ENCODE measurements at places on chromosomes 1 and 21.

DNA sequence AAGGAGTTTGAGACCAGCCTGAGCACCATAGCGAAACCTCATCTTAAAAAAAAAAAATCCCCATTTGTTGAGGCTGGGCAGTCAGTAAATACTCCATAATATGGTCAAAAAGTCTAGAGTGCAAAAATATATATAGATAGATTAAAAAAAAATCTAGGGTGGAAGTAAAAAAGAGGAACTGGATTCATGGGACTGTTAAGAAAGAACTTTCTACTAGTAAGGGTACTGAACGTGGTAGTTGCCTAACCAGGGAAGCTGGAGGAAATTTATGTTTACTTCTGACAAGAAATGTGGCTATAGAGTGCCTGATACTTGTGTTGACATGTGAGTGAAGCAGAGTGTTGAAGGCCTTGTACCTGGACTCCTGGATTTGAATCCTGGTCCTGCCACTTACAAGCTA lies 265.9 kb upstream of the FAM78B start:
- DNase-seq = no peak

GRCh38 chr1:239233626-239234025 lies 152.7 kb upstream of the CHRM3 start:
- no peak for DNase-seq

DNA sequence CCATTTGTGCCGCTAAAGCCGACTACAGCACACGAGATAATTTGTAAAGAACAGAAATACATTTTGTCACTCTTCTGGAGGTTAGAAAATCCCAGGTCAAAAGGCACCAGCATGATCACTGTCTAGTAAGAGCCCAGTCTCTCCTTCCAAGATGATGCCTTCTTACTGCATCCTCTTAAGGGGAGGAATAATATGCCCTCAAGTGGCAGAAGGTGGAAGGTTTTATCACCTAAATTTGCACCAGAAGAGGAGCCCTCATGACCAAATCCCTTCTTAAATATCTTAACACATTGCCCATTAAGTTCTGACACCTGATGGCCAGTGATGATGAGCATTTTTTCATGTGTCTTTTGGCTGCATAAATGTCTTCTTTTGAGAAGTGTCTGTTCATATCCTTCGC lies 326.7 kb upstream of the RGS18 start:
- no peak for DNase-seq

DNA sequence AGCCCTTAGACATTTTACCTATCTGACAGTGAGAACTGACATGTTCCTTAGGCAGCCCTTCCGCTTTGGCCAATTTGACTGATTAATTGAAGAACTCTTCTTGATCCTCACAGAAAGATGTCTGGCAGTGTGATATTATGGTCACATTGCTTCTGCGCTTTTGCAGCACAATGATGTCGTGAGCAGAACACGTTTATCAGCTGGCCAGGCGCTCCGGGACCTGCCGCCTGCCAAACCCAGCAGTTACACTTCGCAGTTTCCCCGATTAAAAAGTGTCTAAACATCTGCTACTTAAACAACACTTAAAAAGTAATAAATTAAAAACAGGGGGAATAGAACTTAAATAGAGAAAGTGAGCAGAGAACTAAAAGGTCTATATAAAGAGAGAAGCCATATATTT lies 103.5 kb upstream of the ETS2 start:
- DNase-seq = no peak

DNA sequence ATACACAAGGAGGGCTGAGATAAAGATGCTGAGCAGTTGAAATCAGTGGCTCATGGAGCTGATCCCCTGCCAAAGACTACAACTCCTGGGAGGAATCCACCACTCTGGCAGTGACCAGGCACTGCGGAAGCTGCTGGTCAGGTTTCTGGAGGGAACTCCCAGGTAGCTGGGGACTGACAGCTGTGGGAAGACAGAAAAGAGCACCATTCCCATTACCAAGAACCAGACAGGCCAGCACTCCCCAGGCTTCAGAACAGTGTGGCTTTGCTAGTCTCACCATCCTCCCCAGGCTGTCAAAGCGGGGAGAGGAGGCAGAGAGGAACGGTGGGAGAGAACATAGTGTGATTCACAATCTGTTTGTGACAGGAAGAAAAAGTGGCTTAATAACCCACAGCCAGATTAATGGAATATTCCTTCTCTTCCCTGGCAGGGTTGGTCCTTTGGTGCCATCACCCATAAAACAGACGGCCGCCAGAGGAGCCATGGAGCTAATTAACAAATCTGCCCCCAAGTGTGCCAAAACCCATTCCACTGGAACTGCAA lies 92.1 kb downstream of the MAB21L3 start:
- DNase-seq = no peak

- no peak for DNase-seq
Measured at GRCh38 chr1:244237445-244237844, 186.4 kb downstream of the ZBTB18 start.

DNA sequence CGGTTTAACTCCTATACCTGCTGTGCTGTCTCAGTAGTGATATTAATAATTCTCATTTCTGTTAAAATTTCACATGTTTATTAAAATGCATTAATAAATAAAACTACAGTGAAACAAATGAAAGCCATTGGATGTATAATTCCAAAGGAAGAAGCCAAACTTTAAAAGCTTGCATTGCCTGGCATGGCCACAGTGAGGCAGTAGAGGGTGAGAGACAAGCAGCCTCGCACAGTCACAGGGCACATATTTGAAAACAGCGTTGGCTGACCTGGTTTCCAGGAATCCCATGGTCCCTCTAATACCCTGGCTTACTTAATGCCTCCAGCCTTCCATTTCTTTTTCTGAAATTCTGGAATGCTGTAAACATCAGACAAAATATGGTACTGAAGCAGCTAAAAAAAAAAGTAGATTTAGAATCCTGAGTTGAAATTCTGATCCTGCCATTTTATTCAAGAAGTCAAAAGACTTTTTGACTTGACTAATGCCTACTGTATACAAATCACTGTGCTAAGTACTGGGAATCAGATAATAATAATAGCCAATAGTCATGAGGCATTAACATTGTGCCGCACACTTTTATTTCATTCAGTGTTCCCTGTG lies 6.7 kb upstream of the RNASEL start:
- peak; percentile 44 for DNase-seq

- DNase-seq = no peak
Measured at GRCh38 chr1:197976368-197976767, 59.2 kb downstream of the LHX9 start.

GRCh38 chr1:23801338-23801748 lies 789 bp upstream of the GALE start:
- DNase-seq = no peak

GRCh38 chr1:26145041-26145959 lies 13.6 kb upstream of the FAM110D start:
- peak; percentile 52 for DNase-seq

DNA sequence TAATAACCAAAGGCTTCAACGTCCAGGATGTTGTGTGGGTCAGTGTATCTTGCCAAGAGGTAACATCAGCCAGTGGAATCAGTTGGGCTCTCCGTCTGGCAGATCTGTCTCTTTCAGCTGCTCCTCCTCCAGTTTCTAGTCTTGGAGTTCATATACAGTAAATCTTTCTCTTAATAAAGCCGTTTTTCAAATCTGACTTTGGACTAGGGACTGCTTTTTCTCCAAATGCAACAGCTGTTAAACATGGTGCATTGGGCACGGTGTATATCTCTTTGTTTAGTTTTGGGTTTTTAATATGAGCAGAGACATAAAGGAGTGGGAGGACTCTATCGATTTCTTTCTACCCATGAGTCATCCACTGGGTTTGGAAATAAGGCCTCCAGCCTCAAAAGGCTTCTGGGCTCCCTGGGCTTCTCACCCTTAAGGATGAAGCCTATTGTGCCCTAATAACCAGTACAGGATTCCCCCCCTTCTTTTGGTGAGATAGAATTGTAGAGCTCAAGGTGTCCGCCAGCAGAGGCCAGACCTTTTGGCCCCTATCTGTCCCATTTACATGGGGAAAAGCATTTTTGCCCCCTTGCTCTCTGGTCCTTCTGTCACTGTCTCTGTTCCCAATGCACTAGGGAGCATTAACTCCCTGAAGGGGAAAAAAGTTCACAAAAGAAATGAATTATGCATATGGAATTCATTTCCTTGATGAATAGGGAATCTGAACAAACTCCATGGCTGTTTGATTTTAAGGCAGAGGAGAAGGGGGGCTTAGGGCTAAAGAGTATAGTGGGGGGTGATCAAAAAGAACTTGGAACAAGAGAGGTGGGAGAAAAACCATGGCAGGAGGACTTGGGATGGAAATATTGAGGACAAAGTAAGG lies 86.0 kb downstream of the PBX1 start:
- DNase-seq = no peak

DNA sequence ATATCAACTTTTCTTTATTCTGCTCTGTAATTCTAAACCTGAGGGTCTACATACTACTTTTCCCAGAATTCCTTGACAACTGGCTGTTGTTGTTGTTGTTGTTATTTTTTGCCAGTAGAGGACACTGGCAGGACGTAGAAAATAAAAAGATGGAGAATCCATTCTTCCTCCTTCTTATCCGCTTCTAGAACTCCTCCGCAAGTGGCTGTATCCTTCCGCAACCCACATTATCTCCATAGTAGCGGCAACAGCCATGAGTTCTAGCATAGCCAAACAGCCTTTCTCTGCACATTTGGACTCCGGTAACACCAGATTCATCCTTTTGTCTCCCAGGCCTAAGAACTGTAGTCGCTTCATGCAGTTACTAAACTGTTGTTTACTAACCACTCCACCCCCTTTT lies 91.1 kb upstream of the CACHD1 start:
- no peak for DNase-seq

GRCh38 chr21:40386294-40386911 lies 460.6 kb downstream of the DSCAM start:
- peak; percentile 47 for DNase-seq

GRCh38 chr1:14803002-14803789 lies 204.7 kb downstream of the KAZN start:
- no peak for DNase-seq

DNA sequence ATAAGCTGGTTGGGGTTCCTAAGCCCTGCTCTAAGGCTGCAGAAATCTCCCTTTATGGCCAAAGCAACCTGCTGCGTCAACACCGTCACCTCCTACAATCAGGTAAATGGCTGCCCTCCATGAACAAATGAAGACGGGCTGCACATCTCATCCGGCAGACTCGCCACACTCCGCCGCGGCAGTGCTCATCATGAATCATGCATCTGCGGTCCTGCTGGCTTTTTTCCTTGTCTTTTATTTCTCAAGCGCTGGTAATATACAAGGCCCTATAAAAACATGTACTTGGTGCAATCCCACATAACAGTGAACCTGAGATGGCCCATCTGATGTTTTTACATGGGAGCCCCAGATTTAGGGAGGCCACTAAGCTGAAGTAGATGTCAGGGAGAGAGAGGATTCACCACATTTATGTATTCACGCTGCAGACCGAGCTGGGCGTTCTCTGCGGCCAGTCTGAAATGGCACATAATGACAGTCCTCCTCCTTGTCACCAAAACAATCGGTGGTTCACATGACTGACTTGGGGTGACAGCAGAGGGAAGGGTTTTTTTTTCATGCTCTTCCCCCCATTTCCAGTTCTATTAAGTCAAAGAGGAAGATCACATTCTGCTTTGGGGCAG lies 91.6 kb downstream of the KAZN start:
- DNase-seq = peak; percentile 66

DNA sequence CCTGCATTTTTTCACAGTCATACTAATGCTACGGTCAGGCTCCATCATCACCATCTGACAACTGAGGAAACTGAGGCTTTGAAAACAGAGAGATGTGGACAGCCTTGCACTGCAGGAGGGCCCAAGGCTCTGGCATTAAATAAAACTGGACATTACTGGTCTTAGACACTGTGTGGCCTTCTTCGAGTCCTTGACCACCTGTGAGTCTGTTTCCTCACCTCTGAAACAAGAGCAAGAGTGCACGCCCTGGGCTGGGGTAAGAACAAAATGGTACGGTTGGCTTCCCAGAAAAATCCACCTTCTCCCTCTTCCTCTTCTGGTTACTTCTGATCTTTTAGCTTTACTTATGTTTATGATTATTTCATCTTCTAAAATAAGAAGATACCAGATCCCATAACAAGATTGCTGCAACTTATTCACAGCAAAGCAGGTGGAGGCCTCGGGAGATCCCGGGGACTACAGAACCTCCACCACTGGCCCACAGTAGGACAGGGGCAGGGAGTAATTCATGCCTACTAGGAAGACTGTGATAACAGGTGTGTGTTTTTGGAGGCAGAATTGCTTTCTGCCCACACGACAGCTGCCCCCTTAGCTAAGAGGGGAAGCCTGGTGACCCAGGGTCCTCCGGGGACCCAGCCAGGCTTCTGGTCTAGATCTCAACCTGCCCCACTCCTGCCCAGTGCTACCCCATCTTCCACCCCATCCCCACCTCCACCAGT lies 156.4 kb upstream of the EDN2 start:
- DNase-seq = no peak

DNA sequence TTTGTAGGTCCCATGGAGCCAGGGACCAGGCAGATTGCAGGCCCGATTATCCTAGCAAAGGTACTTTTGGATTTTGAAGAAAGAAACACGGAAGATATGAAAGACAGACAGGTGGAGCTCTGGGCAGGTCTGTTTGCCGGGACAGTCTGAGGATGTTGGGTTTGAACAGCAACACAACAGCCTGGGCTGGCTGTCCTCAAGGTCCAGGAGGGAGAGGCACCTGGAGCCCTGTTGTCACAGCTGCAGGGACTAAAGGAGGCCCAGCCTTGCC lies 14.6 kb downstream of the H6PD start:
- DNase-seq = no peak

GRCh38 chr1:60937720-60938119 lies 144.6 kb upstream of the NFIA start:
- no peak for DNase-seq

DNA sequence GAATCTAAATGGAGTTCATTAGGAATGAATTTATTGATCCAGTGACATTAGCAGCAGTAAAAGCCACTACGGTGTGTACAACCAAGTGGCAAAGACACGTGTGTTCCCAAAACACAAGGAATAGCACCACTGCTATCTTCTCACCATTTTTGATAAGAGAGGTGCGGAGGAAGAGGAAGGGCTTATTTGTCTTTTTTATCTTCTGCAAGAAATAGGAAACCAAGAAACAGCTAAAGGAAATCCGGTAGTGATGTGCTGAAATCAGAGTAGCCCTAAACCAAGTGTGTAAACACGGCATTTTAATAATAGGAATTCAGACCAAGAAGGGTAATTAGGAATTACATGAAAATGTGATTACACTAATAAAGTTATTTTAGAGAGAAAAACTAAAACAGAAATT lies 9.1 kb upstream of the SCYL3 start:
- DNase-seq = no peak

DNA sequence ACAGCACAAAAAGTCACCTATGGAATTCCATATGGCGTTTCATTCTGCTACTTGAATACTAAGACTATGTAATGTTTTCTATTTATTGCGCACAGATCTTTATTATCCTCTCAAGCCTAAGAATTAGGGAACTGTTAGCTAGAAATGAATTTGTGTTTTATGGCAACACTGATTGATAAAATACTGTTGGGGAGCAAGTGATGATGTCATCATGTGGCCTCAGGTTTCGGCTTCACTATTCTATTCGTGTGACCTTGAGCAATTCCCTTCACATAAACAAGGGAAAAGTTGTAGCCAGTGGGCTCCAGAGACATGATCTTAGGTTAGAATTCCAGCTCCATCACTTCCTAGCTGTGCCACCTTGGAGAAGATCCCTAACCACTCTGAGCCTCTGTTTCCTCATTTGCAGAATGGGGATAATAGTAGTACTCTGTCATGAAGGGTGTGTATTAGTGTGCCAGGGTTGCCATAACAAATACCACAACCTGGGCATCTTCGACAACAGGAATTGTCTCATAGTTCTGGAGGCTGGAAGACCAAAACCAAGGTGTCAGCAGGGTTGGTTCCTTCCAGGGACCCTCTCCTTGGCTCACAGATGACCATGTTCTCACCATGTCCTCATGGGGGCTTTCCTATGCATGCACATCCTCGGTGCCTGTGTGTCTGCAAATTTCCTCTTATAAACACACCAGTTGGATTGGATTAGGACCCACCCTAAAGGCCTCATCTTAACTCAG lies 371.2 kb downstream of the RRAGC start:
- no peak for DNase-seq
